ENCODE measurements at places on chromosomes 6 and 20.

DNA sequence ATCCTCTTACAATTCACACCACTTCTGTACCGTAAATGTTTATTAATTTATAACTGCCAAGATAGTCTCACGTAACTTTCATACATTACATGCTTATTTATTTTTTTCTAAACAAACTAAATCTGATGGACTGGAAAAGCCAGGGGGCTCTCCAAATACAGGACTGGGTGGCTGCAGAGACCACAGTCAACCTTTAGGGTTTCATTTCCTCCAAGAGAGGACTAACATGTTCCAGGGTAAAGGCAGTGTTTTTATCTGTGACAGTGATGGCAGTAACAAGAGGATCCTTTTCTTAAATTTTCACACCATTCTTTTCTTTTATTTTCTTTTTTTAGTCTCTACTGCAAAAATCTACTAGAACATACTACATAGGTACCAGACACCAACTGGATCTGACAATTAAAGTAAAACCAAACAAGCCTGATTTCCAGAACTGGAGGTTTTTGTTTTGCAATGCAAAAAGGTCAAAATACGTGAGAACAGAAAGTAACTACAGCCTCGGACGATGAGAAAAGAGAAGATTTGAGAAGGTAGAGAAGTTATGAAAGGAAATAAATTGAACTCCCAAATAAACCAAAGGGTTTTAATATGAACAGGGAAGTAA, 1.2 kb downstream of the LMBRD1 start:
- DNase-seq, result no peak

GRCh38 chr20:6744180-6744579, 23.3 kb upstream of the BMP2 start:
- DNase-seq, result no peak

DNA sequence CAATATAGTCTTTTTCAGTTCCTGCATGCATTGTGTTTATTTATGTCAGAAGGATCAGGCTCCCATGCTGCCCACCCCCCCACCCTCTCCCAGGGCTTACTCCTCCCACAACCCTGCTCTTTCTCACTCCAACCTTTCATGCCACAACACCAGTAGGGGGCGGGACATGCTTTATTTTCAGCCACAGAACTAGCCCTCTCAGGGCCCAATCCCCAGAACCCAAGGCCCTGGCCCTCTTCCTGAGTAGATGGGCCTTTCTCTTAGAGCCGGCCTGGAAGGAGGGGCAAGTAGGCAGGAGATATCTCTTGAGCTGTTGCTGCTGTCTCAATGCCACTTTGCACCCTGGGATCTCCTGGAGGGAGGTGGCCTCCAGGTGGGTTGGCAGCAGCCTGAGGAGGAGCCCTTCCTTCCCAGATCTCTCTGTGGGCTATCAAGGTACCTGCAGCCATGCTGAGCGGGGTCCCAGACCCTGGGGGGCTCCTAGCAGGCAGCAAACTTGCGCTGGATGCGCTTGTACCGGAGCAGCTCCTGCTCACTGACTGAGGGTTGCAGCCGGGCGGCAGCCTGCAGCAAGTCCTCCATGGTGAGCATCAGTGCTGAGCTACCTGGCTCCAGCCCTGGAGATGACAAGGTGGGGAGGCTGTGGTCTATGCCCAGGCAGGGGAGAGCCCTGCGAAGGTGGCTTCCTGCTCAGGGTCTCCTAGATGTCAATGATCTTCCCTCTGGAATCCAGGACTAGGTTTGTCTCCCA, 3.5 kb downstream of the GNMT start:
- DNase-seq, result peak; percentile 21

- DNase-seq, result peak; percentile 67
These were observed at the start of gene IRF4 for GRCh38 chr6:391559-392440. Gene IRF4 (plus strand): TSS chr6:391752. CDS start chr6:393153, 1,401 bp downstream.
